ENCODE measurements at places on chromosomes 5 and 9.

DNA sequence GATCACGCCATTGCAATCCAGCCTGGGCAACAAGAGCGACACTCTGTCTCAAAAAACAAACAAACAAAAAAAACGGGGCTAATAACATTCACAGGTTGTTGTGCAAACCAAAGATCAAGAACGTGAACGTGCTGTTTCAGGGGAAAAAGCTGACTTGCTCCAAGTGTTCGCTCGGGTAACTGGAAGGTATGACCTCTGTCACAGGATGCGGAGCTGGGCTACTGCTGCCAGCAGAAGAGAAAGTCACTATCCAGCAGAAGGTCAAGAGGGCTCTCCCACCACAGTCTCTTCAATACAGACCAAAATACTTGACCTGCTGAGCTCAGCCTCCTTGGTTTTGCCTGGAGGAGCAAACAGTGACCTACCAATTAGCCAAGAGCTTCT lies 59.7 kb downstream of the ABCA1 start:
- DNase-seq: no peak

DNA sequence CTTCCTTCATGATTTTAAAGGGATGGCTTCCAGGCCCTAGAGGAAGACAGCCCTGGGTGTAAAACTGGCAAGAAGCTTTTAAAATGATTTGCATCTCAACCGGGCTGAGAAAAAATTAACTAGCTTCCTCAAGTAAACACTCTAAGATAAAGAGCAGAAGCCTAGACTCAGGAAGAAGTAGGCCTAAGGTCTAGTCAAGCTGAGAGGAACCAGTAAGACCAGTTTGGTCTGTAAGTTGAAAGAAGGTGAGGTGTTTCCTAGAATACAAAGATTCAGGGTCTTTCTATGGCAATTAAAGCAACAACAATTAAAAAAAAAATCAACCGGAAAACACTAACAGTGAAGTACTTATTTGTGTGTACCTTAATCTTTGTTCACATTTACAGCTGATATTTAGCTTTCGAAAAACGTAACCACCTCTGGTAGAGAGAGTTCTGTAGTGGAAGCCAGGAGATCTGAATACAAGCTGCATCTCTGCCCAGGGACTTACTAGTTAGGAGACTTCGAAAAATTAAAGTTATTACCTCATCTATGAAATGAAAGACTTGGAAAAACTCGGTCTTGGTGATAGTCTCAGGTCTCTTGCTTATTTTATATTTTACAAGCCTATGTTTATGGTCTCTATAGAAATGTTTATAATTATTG lies 75.7 kb downstream of the TUSC1 start:
- DNase-seq: no peak

- DNase-seq: no peak
These were observed 8.1 kb upstream of the ZBED3 start for GRCh38 chr5:77095189-77095588.

DNA sequence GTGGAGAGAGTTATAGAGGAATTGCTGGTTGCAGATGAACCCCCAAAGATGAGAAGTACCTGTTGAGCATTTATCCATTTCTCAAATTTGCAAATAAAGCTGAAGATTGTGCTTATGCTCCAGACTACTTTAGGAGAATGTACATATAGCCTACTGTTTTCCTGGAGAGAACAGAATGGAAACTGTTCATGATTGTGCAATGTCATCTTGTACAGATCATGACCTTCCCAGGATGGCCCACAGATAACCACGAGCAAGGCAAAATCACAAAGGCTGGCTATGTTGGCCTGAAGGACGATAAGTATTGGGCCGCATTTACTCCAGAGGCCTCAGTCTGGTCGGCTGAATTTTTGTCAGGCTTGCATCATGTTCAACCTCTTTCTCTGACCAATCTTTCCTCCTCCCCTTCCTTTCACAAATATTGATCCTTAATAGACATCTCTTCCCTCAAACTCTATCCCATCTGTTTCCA lies 28.5 kb upstream of the RICTOR start:
- no peak for DNase-seq

- DNase-seq: no peak
These were observed 28.4 kb downstream of the PSAT1 start for GRCh38 chr9:78325343-78325742.

DNA sequence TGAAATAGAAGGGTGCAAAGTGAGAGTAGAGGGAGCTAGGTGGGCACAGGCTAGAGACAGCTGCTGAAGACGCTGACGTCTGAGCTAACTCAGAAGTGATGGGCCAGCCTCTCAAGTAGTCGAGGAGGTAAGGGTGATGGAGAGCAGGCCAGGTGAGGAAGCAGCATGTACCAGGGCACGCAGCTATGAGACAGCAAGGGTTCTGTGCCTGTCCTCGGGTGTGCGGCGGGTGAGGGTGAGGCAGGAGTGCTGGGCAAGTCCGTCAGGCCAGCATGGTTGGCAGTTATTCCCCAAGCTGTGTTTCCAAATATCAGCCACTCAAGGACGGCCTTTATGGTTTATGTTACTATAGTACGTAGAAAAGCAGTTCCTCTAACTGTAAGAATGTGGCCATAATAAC lies 6.2 kb downstream of the RMND5B start:
- no peak for DNase-seq

DNA sequence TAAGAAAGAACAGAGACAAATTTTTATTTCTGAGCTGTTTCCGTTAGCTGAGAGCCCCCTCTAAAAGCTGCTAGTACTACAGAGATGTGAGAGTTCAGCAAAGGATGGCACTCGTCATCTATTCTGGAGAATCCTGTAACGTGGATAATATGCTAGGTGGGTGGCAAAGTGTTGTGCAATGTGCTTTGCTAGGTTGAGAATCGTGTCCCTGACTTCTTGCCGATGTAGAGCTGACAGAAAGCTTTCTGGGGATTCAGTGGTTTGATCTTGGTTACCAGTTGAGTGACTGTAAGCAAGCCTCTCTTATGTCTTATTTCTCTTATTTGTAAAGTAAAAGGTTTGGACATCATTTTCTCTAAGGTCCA lies 298.3 kb upstream of the ACTBL2 start:
- no peak for DNase-seq

All from omental fat pad (tissue), 4 donors.